ENCODE measurements at places on chromosomes 3 and 15.

GRCh38 chr3:37219266-37219665 is 44.9 kb upstream of the LRRFIP2 start:
- no peak for DNase-seq

DNA sequence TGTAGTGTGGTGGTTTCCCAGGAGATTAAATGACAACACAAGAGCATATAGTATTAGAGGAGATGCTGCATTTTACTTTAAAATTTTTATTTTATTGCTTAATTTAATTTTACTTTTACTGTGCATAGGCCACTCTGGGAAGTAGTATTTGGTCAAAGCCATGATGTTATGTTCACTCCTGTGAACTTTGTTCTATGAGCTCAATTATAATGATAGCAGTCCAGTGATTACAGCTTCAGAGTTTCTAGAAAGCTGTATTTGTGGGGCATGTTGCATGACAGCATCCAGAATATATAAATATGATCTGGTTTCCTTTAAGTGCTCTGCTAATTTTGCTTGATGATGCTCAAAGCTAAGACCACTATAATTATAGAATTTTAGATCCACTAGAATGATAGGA is 338.6 kb downstream of the NSUN3 start:
- DNase-seq = no peak

GRCh38 chr3:34260271-34261000 is 462.0 kb downstream of the PDCD6IP start:
- peak; percentile 2 for DNase-seq

GRCh38 chr3:77320514-77320913 is 280.6 kb downstream of the ROBO2 start:
- DNase-seq = no peak

DNA sequence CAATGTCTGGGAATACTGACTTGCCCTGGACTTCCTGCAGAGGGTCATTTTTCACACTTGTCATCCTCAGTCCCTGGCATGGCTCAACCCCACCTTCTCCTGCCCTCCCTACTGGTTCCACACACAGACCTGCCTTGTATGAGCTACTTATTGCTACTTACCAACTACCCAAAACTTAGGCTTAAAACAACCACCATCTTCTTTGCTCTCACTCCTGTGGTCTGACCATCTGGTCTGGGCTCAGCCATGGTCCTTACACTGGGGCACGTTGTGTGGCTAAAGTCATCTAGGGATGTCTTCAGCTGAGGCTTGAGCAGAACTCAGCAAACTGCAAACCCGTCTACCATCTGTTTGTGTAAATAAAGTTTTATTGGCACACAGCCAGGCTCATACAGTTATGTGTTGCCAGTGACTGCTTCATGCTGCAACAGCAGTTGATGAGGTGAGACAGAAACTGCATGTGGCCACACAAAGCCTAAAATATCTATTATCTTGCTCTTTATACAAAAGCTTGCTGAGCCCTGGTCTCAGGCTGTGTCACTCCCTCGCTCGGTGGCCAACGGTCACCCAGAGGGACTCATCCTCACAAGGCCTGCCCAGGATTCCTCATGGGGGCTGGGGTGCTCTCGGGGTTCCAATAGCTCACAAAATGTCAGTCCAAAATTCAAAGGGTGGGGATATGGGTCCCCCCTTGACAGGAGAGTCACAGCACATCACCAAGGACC is 43.5 kb downstream of the KLF15 start:
- no peak for DNase-seq

- DNase-seq = no peak
These were observed 63.9 kb downstream of the DAPK2 start for GRCh38 chr15:63982381-63982854.

GRCh38 chr3:129576514-129577352 is 29.7 kb downstream of the PLXND1 start:
- DNase-seq = no peak

DNA sequence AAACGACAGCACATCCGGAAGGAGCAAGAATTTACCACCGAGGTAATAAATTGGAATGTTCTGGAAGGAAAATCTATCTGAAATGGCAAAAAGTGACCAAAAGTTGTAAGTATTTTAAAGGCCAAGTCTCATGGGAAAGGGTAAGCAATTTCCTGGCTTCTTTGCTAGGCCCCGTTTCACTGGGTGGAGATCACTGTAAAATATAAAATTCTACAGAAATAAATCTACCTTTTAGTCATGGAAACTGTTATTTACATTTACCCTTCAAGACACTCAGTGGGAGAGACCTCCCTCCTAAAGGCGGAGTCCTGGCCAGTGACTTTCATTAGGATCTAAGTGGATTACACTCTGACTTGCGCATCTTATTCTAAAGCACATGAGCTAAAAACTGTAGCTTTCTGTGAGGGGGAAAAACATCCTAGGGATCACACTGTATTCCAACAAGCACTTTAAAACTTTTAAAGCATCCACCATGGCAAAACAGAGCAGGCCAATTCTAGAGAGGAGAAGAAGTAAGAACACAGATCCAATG is 28.8 kb downstream of the LYZL4 start:
- no peak for DNase-seq

DNA sequence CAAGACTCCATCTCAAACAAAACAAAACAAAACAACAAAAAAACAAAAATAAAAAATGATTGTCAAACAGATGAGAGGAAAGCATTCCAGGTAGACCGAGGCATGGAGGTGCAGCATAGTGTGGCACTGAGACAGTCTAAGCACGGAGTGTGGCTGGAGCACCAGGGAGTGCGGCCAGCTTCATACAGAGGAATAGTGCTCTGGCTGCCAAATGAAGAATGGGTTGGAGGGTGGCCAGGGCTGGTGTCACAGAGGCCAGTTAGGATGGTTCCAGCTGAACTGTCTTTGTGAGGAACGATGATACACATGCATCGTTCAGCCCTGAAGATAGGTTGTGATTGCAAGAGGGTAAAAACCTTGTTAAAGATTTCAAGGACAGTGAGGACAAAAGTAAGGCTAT is 28.3 kb downstream of the MITF start:
- no peak for DNase-seq

GRCh38 chr15:90765966-90766365 is 48.8 kb downstream of the BLM start:
- no peak for DNase-seq

DNA sequence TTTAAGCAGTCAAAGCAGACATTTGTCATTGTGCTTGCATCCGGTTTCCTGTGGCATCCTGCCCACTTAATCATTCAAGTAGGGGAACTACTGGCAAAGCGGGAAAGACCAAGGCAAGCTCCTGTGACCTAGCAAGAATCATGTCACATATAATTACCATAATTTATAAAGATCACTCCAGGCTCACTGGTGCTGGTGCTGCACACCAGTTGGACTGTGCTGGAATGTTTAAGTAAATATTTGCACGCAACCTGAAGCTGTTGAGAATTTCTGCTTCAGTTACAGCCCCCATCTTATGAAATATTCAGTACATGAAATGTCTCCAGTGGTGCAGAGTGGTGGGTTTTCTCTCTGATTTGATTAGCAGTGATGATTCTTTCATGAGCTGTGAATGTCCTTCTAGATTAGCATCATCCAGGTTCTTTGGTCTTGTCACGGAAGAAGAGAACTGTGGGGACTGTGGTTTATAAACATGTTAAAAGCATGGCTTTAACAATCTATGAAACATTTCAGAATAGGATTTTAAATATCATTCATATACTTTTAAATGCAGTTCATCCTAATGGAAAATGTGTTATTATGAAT is 621.3 kb upstream of the EPHA6 start:
- DNase-seq = no peak

Data from Daoy (cell line).